NCI-H1694 (cell line): ENCODE measurements at places on chromosomes 5 and 9.

DNA sequence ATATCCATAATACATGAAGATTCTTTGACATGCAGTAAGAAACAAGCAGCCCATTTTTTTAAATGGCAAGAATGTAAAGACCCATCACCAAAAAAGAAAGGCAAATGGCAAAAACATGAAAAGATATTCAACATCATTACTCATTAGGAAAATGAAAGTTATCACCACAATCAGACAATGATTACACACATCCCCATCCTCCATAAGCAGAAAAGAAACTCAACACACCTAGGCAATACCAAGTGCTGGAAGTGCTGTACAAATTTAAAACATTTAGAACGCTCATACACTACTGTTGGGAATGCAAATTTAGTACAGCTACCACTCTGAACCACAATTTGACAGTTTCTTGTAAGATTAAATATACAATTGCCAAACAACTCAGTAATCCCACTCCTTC, 466.7 kb downstream of the ACTL7B start:
- no peak for DNase-seq

DNA sequence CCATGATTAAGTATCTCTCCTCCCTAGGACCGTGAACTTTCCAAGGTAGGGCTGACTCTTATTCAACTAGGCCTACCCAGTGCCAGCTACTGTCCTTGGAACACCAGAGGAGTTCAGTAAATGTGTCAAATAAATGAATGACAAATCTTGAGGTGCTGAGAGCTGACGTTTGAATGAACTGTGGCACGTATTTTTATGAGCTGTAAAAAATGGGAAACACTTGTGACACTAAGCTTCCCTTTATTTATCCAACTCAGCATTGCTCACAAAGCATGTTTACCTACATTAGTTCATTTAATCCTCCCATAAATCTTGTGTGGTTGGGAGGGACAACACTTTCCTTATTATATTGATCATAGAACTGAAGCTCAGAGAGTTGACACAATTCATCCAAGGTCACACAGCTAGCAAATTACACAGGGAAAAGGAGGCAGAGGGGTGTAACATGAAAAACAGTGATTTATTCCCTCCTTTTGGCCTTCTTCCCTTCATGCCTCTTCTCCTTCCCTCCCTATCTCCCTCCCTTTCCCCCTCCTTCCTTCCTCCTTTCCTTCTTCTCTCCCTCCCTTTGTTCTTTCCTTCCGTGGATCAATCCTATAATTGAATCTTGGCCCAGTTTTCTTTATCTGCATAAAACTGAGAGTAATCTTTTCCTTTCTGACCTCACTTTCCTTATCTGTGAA, 412.6 kb downstream of the DMRT2 start:
- DNase-seq, result no peak

DNA sequence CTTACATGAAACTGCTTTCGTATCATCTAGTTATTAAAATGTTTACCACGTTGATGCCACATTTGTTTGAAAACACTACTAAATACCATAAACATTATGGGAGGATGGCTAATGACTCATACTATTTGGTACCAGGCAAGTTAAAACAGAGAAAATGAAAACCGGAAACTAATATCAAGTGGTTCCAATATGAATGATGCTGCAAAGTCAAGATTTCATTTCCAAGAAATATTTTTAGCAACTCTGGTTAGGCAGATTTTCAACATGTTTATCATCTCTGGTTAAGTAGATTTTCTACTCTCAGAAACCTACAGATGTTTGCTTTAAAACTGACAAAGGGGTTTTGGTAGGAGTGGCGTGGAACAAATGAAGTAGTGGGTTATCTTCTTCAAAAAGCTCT, 4.9 kb upstream of the F2R start:
- no peak for DNase-seq

GRCh38 chr9:131304676-131305355, 15.3 kb downstream of the PLPP7 start:
- DNase-seq, result no peak

GRCh38 chr5:144275329-144275728, 104.7 kb downstream of the KCTD16 start:
- no peak for DNase-seq

- no peak for DNase-seq
These were observed 152.9 kb upstream of the MOCS2 start for GRCh38 chr5:53262348-53262970.

GRCh38 chr5:126354012-126354857, 69.0 kb upstream of the GRAMD2B start:
- peak; percentile 47 for DNase-seq

DNA sequence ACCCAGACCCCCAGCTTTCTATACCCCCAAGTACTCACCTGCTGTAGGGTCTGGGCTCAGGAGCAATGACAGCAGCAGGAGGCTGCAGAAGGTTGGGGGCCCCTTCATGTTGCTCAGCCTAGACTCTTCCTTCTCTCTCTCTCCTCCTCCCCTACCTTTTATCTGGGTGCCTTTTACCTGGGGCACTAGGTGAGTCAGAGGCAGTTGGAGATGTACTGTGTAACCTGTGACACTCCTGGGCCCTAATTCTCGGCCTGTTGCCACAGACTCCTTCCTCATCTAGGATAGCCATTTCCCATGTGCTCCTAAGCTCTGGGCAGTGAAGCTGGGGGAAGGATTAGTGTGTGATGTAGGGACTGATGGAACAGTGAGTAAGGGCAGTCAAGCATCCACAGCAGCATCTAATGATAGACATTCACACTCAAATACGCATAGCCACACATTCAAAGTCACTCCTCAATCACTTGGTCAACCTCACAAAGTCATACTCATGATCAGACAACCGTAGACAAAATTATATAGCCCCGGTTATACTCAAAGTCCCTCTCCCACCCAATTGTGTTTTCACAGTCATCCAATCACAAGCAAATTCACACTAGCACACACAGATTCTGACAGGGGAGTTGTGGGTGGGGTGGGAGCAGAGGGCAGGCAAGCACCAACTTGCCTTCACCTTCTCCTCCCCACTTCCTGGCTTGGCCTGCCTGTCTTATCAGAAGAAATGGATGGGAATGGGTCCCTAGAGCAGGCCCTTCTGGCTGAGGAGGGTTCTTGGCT, at the start of gene CCL27:
Gene CCL27 (minus strand): TSS at position 132 of the 777 bp plus-strand sequence. CDS start 24 bp downstream, at position 108.
- DNase-seq, result no peak

DNA sequence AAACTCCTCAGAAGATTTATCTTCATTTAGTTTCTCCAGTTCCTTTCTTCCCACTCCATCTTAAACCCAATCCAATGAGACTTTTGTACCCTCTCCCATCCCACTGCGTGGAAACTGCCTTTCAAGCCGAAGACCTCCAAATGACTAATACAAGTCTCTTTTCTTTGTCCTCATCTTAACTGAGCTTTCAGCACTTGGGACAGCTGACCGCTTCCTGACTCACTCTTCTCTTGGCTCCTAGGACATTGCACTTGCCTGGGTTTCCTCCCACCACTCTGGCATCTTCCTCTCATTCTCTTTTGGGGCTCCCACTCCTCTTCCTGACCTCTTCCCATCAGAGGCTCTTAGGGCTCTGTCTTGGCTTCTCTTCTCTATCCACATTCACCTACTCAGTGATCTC, 243.7 kb downstream of the HSPA4 start:
- DNase-seq, result no peak

DNA sequence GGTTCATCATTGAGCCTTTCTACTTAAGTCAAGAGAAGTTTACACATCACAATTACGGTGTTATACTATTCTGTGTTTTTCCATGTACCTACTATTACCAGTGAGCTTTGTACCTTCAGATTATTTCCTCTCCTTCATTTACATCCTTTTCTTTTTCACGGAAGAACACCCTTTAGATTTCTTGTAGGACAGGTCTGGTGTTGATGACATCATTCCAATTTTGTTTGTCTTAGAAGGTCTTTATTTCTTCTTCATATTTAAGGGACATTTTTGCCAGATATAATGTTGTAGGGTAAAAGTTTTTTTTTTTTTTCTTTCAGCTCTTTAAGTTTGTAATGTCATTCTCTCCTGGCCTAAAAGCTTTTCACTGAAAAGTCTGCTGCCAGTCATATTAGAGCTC, 637.1 kb upstream of the RIOK2 start:
- DNase-seq, result no peak

DNA sequence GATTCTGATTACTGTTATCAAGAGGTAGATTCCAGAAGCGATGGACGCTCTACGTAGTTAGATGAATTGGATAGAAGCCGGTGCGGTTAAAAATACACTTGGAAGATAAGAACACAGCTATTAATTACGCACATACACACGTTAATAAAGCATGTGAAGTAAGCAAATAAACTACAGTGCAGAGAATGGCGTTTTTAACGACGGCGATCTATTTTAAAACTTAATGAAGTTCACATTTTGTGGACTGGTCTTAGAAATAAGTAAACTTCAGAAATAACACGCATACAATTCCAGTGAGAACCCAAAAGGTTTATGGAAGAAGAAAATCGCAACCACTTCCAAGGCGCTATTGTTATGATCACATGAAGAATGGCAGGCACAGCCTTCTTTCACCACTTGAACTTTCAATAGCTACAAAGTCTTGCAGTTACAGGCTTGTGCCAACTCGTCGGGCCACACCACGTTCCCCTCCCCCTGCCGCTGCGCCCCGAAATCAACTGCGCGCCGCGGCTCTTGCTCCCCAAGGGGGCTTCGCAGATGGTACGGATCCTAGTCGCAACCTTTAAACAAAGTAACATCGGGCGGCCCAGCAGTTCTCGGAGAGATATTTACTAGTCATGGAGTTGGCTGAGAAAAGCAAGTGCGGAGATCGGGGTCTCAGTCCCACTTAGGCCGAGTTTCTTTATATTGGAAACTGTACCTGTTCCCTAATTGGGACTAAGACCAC, 866 bp upstream of the SEMA6A start:
- DNase-seq, result no peak

DNA sequence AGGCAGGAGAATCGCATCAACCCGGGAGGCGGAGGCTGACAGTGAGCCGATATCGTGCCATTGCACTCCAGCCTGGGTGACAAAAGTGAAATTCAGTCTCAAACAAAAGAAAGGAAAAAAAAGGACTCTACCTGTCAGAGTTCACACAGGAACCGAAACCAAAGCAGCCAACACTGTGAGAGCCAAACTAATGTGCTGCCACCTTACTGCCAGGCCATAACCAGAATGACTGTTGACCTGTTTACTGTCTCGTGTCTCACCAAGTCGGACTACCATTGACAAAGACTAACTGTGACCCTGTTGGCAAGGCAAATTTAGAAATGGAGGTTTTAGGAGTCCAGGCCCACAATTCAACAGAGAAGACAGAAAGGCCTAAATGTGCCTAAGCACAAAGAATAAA, 112.4 kb downstream of the ANXA2R start:
- DNase-seq, result no peak

DNA sequence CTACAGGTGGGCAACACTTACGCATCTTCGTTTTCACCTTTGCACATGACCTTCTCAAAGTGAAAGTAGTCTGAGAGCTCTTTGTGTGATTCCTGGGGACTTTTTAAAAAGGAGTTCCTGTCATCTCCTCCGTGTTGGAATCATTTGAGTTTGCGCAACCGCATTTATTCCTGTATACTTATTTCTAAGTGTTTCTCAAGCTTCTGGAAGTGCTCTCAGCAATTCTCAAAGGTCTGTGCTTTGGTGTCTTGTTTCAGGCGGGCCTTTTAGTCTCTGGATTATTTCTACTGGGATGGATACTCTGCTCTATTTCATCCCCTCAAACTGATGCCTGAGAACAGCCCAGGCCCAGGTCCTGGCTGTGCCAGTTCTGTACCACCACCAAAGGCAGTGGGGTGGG, 226.5 kb upstream of the TUT7 start:
- no peak for DNase-seq

DNA sequence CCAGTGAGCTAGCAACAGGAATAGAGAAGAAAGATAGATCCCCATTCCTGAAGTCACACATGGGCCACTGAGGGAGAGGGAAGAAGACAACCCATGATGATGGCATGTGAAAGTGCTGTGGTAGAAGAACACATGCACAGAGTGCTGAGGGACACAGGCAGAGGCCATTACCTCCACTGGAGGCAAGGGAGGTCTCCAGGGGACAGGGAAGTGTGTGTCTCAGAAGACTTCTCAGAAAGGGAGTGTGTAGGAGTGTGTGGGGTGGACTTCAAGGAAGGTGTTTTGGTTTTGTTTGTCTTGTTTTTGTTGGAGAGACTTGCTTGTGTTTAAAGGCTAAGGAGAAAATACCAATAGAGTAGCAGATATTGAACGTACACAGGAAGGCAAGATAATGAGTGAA, 77.0 kb upstream of the SMARCA2 start:
- no peak for DNase-seq

- DNase-seq, result no peak
These were observed 109.1 kb upstream of the ELL2 start for GRCh38 chr5:96070622-96071225.

- DNase-seq, result no peak
These were observed 279.9 kb downstream of the ASTN2 start for GRCh38 chr9:117134826-117135500.

GRCh38 chr5:177606071-177607051, 6.4 kb downstream of the B4GALT7 start:
- no peak for DNase-seq

DNA sequence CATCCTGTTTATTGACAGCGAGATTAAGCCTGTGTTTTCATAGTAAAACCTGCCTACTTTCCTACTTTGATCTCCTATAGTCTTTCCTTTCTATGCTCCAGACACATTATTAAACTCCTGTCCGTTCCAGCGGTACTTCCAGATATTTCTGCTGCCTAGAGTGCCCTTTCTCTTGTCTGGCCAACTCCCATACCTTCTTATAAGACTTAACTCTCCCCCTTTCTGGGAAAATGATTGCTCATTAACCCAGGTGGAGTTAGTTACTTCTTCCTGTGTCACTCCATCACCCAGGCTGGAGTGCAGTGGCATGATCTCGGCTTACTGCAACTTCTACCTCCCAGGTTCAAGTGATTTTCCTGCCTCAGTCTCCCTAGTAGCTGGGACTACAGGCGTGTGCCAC, 33.1 kb downstream of the KDM4C start:
- no peak for DNase-seq

- DNase-seq, result no peak
These were observed 20.4 kb downstream of the DDX4 start for GRCh38 chr5:55758231-55758630.

DNA sequence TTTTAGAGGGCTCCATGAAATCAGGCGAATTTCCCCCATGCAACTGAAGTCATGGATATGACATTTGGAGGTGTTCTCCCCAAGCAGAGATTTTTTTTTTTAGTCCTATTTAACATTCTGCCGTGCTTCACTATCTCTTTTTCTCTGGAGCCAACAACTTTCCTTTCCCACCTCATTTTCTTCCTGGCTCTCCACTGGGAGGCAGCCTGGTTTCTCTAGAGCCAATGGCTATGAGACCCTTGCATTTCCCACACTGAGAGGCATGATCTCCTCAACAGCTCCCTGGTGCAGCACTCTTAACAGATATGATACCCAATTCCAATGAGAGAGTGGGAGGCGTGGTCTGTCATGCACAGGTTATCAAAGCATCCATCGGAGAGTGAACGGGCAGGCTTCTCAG, 310.8 kb downstream of the DRD1 start:
- no peak for DNase-seq

DNA sequence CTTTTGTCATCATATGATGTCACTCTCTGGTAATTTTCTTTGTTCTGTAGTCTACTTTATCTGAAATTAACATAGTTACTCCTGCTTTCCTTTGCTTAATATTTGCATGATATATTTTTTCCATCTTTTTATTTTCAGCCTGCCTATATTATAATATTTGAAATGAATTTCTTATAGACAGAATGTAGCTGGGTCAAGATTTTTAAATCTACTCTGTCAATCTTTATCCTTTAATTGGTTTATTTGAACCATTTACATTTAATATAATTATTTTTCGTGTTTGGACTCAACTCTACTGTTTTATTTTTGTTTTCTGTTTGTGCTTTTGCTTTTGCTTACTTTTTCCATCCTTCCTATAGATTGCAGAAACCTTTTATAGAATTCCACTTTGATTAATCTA, 118.0 kb downstream of the FOXD1 start:
- no peak for DNase-seq
